ENCODE measurements at places on chromosomes 1 and 21.

GRCh38 chr1:96863449-96863848 is 141.9 kb downstream of the PTBP2 start:
- DNase-seq, result no peak

DNA sequence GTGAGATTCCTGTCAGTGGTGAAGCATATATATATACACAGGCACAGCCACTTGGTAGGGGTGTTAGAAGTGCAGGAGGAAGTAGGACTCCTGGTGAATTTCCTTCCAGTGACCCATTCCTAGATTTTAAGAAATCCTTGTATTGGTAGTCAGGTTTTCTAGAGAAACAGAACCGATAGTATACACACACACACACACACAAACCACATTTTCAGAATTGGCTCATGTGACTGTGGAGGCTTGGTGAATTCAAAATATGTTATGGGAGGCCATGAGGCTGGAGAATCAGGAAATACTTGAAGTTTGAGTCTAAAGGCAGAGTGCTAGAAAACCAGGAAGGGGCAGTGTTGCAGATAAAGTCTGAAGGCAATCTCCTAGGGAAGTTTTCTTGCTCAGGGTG is 114.2 kb downstream of the FCRL5 start:
- no peak for DNase-seq

DNA sequence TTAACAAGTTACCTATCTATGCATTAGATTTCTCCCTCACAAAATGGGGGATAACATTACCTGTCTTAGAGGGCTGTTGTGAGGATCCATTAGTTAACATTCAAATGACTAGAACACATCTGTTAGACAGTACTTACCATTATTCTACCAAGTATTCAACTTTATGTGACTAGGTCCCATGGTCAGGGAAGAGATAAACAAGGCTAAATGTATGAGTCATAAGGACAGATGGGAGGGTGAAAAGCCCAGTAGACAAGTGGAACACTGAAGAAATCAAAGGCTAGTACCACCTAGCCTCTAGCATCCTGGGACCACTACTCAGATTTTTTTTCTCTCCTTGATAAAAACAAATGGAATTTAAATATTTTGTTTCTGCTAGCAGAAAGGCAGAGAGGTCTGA is 9.0 kb upstream of the VHLL start:
- no peak for DNase-seq

DNA sequence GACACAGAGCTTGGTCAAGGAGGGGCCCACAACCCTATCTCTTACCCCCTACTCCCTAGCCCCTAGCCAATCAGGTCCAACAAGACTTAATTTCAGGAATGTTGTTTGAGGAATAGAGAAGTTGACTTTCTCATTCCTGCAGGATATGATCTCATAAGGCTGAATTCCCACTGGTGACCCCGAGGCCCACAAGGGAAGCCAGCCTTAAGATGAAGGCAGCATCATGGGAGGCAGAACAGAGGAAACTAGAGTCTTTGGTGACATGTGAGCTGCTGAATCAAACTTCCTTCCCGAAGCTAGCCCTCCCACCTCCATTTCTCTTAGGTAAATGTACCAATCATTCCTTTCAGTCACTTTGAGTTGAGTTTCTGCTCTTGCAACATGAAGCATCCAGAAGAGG is 9.1 kb upstream of the PDIK1L start:
- no peak for DNase-seq

DNA sequence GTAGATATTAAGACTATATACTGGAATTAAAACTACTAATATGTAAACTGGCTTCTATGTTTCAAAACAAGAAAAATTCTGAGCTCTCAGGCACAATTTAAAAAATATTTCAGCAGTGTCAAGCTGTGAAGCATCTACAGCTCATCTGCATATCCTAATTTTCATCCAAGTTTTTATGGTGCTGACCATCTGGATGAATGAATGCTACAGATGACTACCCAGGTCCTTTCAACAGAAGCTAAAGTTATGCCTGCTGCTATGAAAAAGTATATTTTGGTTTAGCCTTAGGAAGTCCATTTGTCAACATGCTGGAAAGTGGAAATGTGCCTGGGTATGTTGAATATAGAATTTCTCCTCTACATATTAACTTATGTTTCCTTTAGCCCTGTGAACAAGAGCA is 206.9 kb downstream of the NEGR1 start:
- DNase-seq, result no peak

GRCh38 chr1:82154219-82154970 is 353.7 kb downstream of the ADGRL2 start:
- DNase-seq, result no peak

- DNase-seq, result no peak
Measured at GRCh38 chr21:36817732-36818450, 119.0 kb downstream of the SIM2 start.

GRCh38 chr1:27149084-27149761 is 5.7 kb downstream of the SLC9A1 start:
- no peak for DNase-seq

- DNase-seq, result peak; percentile 46
Measured at GRCh38 chr1:17494114-17494729, 45.3 kb upstream of the ARHGEF10L start.

DNA sequence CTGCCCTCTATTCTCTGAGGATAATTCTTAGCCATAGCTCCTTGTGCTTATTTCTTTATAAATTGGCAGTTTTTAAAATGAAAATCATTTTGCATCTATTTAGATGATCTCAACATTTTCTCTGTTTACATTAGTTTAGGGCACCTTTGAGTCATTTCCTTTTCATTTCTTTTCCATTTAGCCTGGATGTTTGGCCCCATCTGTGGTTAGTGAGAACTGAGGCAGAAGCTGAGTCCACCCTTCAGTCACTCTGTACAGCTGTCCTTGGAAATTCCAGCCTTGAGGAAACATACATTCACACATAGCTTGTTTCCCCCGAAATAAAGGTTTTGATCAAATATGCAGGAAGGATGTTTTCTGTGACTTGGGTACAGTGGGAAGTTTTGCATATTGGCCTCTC is 123.7 kb downstream of the NTNG1 start:
- DNase-seq, result no peak

DNA sequence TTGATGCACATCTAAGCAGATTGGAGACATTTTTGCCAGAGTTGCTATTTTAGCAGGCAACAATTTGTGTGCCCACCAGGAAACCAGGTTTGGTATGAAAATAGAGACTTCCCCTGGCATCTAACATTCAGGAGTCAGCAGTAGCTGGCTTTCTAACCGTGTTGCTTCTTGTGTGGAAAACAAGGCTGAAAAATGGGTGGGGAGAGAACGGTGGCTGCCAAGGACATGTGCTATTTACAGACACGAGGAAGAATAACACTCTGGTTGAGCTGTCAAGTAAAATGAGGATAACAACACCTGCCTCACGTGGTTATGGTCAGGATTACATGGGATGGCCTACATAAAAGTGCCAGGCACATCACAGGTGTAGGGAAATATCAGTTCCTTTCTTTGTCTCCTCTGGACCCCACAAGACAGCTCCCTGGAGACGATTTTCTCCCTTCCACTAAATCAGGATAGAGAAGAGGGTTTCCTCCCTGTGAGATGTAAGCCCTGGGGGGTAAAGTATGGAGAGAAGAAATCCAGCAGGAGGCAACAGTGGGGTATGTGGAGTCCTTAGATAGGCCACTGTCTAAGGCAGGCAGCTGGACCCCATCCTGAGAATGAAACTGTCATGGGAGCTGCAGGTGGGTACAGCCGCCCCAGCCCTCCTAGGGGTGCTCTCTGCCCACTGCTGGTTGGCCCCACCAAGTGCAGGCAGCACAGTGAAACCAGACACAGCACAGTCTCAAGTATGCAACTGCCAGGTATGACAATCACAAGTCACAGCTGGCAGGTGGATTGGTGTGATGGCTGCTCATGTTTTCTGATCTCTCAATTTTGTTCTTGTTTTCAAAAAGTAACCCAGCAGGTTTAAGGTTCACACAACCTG is 80.3 kb downstream of the TENT5C start:
- no peak for DNase-seq

DNA sequence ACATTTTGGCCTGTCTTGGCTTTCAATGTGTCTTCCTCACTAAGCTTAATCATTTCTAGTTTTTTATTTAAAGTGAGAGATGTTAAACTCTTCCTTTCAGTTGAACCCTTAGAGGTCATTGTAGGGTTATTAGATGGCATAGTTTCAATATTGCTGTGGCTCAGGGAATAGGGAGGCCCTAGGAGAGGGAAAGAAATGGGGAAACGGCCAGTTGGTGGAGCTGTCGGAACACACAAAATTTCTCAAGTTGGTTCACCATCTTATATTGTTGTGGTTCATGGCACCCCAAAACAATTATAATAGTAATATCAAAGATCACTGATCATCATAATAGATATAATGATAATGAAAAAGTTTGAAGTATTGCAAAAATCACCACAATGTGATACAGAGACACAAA is 31.4 kb upstream of the KAZN start:
- DNase-seq, result no peak

- DNase-seq, result no peak
Measured at GRCh38 chr1:30478283-30478682, 245.1 kb downstream of the MATN1 start.

- DNase-seq, result no peak
Measured at GRCh38 chr1:8551057-8551456, 233.1 kb downstream of the SLC45A1 start.

DNA sequence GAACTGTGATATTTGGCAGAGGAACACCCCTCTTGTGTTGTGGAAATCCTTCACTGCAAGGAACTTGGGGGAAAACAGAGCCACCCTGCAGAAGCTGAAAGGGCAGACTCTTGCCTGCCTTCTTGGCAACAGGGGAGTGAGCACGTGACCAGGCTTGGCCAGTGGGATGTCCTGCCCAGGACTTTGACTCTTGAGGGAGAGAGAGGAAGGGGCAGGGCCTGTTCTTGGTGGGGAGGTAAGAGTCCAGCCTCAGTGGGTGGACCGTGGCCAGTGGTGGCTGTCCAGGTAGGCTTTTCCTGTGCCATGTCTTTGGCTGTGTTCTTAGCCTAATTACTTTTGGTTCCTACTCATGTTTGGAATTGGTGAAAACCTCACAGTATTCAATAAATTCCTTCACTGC is 8.6 kb upstream of the AK2 start:
- DNase-seq, result no peak

DNA sequence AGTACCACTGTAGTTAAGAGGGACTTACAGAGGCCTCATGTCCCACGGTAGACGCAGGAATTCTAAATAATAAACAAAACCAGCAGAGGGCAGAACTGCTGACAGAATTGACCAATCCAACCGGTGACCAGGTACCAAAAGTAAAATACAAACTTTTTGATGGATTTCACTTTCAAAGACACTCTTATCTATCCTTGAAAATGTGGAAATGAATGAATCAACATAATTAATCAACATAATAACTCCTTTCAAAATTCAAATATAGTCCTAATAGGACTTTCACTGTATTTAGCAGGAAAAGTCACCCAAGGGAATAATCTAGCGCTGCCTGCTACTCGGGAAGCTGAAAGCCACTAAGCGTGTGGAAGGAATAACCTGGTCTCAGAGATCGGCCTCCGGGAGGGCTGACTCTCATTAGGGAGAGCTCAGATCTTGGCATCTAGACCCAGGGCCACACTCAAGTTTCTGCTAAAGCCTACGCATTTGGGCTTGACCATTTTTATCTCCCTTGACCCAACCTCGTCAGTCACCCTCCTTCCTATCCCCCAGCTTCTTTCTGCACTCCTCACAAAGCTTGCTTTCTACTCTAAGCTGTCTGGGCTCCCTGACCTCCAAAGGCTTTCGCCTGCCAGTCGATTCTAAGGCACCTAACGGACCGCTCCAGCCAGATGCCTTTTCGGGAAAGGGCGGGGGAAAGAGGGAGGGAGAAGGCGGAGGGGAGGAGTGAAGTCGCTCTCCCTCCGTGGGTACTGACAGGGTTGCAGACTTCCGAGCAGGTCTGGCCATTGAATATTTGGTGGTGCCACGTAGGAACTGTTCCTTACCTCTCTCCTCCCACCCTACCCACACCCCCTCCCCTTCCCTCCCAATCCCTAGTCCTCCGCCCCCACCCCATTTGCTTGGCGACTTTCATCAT is 1.6 kb downstream of the COL11A1 start:
- DNase-seq, result no peak

DNA sequence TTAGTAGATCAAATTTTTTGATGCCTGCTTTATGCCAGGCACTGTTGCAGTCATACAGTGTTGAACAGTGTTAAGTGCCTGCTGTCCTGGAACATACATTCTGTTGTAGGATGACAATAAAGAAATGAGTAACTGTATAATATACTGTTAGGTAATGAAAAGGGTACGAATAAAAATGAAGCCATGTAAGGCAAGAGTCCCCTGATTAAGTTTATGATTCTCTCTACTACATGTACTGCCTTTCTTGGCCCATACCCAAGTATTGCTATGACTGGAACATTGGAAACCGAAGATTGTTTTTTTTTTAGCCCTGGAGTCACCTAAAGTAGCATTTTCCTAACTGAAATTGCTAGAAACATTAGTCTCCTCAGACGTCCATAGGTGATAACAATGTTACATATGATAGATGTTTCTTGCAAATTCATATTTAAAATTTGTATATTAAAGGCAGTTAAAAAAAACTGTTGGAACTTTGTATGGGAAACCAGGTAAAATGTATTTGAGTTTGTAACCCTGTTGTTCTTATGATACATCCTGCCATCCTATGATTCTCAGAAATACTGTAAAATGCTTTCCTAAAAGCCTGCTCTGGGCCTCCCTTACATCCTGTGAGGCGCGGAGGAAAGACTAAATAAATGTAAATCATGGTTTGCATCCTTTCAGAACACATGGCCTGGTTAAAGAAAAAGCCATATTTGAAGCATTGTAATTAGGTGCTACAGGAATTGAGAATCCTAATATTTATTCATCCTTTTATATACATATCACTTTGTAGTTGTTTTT is 5.8 kb downstream of the ATP5PB start:
- DNase-seq, result no peak

GRCh38 chr1:61506236-61506635 is 218.7 kb downstream of the TM2D1 start:
- no peak for DNase-seq

- DNase-seq, result no peak
Measured at GRCh38 chr1:220420726-220421125, 107.2 kb upstream of the MARK1 start.

GRCh38 chr1:230379928-230380327 is 46.2 kb downstream of the PGBD5 start:
- DNase-seq, result no peak

DNA sequence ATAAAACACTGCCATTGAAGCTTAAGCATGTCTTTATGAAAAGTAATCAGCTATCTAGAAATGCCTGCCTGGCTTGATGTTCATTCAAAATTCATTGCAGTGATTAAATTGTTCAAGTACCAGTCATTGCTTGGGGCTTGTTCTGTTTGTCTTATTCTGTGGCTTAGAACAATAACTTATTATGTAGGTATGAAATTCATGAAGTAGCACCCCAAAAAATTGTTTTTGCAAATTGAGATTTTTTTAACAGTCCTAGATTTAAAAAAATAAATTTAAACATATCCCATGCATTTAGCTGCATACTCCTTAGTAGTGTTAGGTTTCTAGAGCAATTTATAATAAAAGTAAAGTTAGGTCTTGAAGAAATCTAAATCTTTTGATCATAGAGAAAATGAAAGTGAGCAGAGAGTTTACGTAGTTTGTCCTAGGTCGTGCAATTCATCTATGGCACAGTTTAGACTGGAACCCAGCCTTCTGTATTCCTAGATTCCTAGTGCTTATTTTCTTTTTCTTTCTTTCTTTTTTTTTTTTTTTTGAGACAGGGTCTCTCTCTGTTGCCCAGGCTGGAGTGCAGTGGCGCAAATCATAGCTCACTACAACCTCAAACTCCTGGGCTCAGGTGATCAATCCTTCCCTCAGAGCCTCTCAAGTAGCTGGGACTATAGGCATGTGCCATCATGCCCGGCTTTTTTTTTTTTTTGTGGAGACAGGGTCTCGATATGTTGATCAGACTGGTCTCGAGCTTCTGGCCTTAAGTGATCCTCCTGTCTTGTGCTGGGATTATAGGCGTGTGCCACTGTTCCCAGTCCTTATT is 9.3 kb downstream of the MIER1 start:
- DNase-seq, result no peak

Measured in activated CD4-positive, alpha-beta T cell treated with anti-CD3 and anti-CD28 coated beads, Interleukin-2, amount 50 U/mL, for 4 hours (primary cell).